ENCODE measurements at places on chromosomes 1 and 21.

DNA sequence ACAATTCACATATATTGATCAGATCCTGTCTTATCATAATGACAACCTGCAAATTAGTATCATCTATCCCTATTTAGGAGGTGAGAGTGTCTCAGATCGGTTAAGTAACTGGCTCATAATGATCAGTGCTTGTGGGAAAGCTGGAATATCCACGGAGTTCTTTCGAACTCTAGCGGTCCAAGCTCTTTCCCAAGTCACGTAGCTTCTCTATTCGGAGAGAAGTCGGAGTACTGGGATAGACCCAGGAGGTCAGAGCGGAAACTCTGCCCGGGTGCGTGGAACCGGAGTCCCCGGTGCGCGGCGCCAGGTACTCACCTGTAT lies 339 bp downstream of the PTGS2 start:
- DNase-seq: no peak

DNA sequence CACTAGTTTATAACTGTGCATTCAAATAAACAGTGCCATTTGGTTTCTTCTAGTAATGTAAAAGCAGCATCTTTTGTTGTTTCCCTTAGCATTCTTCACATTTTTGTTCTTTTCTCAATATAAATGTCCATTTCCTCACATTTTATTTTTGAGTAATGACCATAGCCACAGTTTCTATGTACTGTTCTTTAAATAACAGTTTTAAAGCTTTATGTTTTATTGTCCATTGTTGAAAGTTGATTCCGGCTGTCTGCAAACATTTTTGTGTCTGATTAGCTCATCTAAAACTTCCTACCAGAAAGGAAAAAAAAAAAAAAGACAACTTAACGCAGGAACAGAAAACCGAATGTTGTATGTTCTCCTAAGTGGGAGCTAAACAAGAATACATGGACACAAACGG lies 139.7 kb downstream of the MAGI3 start:
- no peak for DNase-seq

- DNase-seq: no peak
These were observed 175.9 kb downstream of the DPYD start for GRCh38 chr1:97744977-97745376.

GRCh38 chr1:177206831-177207355 lies 36.1 kb downstream of the BRINP2 start:
- no peak for DNase-seq

DNA sequence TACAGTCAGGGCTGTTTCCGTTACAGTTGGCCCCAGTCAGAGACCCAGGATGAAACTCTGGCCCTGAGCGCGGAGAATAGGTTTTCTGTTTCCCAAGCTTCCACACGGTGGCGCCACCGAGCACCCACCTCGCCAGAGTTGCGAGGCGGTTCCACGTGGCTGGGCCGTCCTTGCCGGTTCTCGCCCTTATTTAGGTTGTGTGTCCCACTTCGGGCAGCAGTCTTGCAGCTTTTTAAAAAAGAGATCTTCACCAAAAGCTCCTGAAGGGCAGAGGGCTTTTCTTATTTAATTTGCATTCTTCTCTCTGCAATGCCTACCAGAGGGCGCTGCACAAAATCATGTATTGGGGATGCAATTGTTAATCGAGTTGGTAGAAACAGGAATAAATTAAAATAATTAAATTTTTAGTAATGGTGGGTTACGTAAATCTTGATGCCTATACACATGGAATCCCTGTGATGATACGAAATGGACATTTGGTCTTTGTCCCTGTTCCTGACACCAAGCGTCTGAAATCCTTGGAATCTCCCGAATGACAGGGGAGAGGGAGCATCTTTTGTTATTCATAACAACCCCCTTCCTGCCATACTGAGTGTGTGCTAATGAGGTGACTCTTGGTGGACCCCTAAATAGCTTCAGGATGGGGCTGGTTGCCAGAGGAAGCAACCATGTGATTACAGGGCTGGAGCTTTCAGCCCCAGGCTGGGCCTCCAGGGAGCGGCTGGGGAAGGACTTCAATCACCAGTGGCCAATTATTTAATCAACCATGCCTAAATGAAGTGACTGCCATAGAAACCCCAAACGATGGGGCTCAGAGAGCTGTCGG lies 5.6 kb upstream of the S100A7 start:
- DNase-seq: peak; percentile 70

- no peak for DNase-seq
These were observed 1.4 kb upstream of the DPH2 start for GRCh38 chr1:43968348-43968948.

- DNase-seq: no peak
These were observed 8.7 kb upstream of the CD34 start for GRCh38 chr1:207919523-207920170.

GRCh38 chr1:175192111-175192629 lies 406 bp downstream of the KIAA0040 start:
- DNase-seq: peak; percentile 18

DNA sequence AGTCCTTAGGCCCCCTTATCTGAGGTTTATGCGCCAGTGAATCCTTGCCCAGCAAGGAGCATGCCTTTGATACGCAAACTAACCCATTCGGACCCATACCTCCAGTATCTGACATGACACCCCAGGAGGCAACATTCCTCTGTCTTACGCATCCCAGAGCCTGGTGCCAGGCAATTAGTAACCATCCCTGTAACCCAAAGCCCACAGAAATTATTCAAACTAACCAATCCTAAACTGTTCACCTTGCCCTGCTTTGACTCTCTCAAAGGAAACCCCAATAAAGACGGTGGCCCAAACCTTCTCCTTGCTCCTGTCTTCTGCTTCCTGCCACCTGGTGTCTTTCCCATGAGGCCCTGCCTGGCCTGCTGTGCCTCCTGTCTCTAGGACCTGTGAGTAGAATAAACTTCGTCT lies 36.4 kb downstream of the ZNF496 start:
- DNase-seq: no peak

DNA sequence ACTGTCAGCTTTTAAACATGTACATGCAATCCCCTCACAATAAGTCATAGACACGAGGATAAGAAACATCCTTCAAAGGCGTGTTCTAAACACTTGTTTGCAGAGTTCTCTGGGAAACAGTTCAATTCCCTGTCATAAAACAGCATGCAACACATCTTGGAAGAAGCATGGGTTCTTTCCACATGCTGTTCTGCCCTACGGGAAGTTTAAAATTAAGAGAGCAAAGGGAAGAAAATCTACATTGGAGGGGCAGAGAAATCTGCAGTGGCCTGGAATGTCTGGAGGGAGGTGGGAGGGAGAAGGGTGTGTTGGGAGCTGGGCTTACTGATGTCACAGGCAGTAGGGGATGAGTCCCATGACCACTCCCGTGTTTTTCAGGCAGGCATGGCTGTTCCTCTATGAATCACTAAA lies 98.3 kb upstream of the SLC2A1 start:
- DNase-seq: no peak

DNA sequence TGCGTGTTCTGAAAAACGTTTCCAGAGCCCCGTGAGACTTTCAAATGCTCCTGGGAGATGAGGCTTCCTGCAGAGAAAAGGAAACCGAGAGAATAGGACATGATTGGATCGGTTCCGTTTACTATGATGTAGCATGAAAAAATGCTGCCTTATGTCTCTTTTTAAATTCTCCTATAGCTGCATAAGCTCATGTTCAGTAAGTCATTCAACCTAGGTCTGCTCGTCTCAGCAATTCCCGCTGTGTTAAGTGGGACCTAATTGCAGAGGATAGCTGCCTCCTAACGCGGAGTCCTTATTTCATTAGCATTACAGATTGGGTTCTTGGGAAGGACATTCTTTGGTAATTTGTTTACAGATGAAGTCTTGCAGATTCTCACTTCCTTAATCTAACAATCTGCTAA lies 165.3 kb downstream of the GALNT2 start:
- DNase-seq: no peak

DNA sequence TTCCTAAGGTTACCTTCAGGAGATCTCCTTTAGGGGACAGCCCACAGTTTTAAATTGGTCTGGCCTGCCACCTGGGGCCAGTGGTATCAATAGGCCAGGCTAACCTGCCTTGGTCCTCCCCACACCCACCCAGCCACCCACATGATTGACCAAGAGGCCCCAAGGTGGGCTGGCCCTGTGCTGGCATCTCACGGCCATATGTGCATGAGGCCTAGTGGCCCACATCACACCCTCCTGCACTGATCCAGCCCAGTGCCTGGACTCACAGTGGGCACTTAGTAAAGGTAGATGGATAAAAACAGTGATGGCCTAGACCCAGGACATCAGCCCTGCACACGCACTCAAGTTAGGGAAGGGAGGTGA lies 82.0 kb downstream of the DMRTB1 start:
- no peak for DNase-seq

- DNase-seq: no peak
These were observed 188.6 kb downstream of the FCRL5 start for GRCh38 chr1:157363660-157364140.

GRCh38 chr1:203686091-203686632 lies 59.5 kb downstream of the ATP2B4 start:
- DNase-seq: no peak

DNA sequence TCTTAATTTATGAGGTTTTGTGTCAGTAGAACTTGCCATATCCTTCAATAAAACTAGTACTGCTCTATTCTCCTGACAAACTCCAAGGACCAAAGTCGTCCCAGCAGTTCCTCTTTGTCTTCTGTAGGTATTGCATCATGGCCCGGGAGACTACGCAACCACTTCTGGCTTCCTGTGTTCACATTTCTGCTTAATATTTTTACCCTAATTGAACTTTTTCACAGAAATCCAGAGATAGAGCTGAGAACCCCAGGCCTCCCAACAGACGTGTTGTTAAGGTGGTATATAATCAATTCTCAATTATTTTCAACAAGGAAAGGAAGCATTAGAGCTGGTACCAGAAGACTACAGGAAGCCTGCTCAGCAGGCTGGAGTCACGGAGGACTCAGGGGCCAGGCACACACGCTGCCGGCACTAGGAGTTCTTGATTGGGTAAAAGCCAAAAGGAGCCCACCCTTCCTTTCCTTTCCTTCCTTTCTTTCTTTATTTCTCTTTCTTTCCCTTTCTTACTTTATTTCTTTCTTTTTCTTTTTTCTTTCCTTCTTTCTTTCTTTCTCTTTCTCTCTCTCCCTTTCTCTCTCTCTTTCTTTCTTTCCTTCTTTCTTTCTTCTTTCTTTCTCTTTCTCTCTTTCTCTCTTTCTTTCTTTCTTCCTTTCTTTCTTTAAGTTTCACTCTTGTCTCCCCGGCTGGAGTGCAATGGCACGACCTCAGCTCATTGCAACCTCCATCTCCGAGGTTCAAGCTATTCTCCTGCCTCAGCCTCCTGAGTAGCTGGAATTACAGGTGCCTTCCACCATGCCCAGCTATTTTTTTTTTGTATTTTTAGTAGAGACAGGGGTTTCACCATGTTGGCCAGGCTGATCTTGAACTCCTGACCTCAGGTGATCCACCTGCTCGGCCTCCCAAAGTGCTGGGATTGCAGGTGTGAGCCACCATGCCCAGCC lies 173.7 kb downstream of the ZBTB18 start:
- DNase-seq: no peak

- DNase-seq: no peak
These were observed 429.8 kb upstream of the C1orf87 start for GRCh38 chr1:60503266-60503925.

- no peak for DNase-seq
These were observed 42.5 kb downstream of the COQ8A start for GRCh38 chr1:226982451-226983177.

DNA sequence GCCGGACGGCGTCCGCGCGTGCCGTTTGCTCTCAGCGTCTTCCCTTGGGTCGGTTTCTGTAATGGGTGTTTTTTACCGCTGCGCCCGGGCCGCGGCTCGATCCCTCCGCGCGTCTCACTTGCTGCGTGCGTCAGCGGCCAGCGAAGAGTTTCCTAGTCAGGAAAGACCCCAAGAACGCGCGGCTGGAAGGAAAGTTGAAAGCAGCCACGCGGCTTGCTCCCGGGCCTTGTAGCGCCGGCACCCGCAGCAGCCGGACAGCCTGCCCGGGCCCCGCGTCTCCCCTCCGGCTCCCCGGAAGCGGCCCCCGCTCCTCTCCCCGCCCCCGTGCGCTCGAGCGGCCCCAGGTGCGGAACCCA lies 159.8 kb downstream of the RUNX1 start:
- DNase-seq: peak; percentile 56
